ENCODE measurements at places on chromosomes 3 and 15.

DNA sequence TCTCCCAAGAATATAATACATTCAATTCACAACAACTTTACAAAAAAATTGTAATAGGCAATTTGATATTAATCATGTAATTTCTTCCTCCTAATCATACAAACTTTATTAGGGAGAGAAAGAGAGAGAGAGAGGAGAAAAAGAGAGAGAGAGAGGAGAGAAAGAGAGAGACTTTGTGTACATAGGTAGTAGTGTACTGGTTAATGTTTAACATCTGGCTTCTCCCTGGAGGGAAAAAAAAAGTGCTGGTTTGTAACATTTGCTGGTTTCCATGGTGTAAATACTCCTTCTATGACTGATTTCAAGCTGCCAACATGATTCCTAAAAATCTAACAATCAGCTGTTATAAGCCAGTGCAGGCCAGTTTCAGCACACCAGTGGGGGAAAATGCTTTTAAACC is 98.0 kb upstream of the ARHGEF26 start:
- DNase-seq: no peak

DNA sequence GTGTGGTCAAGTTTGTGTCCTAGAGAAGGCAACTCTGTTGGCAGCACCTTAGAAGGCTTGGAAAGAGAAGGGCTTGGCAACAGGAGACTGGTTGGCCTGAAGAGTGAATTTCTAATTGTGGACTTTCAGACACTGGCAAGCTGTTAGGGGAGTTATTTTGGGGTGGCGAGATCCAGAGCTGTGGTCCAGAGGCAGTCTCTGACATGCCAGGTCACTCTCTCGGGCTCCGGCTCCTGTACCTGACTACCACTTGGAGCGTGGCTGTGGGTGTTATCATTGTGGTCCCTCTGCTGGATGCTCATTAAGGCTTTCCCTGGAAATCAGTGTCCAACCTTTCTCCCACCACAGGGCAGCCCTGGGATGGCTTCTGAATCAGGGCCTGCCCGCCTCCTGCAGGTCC is 209.0 kb downstream of the SLCO3A1 start:
- DNase-seq: no peak

- DNase-seq: no peak
These were observed 77.7 kb upstream of the NUDT16 start for GRCh38 chr3:131303848-131304247.

DNA sequence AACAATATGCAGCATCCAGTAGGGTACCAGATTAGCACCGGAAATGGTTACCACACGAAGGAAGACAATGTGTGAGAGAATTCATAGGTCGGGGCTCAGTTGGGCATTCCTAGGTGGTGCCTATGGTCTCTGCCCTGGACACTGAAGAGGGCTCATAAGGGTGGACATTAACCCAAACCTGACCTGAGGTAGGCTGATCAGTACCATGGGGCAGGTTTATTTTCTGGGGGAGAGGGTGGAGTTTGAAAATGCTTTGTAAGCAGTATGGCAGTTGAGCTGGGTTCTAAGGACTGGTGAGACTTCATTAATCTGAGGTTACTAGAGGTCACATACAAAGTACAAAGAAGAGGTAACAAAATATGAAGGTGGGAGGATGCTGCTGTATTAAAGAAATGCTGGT is 68.4 kb downstream of the RPL22L1 start:
- no peak for DNase-seq

DNA sequence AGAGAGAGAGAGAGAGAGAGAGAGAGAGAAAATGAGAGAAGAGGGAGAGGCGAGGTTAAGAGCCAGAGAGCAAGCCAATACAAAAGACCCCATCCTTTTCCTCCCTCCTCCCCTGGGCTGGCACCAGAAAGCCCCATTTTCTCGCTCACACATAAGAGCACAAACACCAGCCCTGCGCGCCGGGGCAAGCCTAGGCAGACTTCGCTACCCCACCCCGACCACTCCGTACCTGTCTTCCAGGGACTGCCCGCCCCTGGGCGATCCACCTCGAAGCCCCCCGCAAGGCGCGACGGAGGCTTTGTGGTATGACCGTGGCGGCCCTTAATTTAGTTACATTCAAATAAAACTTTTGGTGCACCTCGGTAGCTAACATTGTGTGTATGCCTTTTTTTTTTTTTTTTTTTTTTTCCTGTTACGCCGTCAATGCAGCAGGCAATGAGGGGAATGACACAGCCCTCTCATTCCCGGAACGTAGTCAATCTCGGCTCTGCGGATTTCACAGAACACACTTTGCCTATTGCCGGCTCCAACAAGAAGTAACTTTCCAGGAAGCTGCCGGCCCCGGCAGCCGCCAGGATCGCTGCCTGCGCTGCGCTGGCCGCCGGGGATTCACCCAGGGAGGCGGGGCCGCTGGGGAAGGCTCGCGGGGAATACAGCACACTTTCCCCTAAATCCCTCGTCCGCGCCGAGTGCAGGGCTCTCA is 7.7 kb downstream of the BCL6 start:
- DNase-seq: peak; percentile 20

DNA sequence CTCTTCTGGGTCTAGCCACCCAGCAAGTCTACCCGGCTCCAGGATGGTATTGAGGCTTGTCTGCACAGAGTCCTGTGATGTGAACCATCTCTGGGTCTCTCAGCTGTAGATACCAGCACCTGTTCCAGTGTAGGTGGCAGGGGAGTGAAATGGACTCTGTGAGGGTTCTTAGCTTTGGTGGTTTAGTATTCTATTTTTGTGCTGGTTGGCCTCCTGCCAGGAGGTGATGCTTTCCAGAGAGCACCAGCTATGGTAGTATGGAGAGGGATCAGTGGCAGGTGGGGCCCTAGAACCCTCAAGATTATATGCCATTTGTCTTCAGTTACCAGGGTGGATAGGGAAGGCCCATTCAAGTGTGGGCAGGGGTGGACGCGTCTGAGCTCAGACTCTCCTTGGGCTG is 283.4 kb upstream of the LYSMD4 start:
- no peak for DNase-seq

DNA sequence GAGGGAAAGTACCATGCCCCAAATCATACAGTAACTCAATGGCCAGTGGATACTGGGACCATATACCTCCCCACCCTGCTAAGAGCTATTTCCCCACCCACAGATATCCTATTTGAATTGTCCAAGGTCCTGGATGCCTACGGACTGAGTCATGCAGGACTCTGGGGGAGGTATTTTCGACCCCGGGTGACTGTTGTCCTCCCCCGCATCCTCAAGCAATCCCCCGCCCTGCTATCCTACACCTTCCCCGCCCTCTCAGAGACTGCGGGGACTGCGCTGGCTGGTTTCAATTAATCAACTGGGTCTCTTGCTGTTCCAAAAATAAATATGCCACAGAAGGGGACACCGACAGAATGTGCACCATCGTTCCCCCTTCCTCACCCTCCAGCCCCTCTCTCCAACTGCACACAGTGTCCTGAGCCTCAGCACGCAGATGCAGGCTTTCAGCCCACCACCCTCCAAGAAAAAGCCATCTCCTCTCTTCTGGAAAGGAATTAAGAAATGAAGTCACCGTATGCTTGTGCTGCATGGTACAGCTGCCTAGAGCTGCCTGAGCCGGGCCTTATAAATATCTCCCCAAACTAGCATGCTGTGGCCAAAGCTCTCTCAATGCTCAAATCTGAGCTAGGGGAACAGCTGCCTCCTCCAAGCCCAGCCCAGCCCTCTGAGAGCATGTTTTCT is 8.1 kb downstream of the CAV3 start:
- DNase-seq: no peak

GRCh38 chr3:177438596-177439220 is 241.4 kb upstream of the TBL1XR1 start:
- no peak for DNase-seq

DNA sequence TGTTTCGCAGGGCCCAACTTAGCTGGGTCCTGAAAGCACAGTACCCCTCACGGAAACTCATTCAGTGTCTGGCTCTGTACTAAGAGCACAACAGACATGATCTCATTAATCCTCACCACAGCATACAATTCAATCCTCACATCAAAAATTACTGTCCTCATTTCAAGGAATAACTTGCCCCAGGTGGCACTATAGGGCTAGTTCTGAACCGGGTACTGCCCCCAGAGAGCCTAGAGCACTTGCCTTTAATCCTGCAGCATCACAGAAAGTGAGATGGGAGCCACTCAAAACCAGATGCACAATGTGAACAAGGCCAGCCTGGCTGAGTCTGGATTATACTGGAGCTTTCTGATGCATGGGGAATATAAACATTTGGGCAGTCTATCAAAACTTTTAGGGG is 122.6 kb downstream of the OSBPL10 start:
- DNase-seq: no peak

- no peak for DNase-seq
These were observed 40.2 kb downstream of the ISL2 start for GRCh38 chr15:76376816-76377215.

DNA sequence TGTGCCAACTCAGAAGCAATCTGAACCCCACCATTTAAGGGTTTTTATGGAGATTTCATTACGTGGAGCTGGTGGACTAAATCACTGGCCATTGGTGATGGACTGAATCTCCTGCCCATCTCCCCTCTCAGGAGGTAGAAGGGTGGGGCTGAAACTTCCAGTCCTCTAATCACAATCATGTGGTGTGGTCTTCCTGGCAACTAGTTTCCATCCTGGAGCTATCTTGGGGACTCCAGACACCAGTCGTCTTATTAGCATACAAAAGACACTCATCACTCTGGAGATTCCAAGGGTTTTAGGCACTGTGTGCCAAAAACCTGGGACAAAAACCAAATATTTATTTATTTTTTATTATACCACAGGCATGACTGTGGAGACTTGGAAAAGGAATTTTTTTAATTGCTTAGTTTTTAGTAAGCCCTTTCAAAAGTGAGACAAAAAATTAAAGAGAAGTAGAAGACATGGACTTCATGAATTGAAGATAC is 203.6 kb downstream of the WNT5A start:
- no peak for DNase-seq

DNA sequence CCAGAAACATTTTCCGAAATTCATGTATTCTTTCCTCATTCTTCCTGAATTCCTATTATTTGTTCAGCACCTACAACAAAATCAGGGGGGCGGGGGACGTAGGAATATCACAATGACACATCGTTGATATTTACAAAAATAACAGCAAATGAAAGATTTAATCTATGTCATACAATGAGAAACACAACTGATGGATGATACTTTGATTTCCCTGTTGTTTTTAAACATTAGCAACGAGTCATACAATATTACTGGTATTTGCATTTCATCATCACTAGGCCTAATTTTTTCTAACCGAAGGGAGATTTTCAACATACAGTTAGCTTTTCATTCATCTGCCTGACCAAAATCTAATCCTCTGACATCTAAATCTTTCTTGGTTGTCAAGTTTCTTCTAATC is 45.3 kb upstream of the INO80 start:
- no peak for DNase-seq

DNA sequence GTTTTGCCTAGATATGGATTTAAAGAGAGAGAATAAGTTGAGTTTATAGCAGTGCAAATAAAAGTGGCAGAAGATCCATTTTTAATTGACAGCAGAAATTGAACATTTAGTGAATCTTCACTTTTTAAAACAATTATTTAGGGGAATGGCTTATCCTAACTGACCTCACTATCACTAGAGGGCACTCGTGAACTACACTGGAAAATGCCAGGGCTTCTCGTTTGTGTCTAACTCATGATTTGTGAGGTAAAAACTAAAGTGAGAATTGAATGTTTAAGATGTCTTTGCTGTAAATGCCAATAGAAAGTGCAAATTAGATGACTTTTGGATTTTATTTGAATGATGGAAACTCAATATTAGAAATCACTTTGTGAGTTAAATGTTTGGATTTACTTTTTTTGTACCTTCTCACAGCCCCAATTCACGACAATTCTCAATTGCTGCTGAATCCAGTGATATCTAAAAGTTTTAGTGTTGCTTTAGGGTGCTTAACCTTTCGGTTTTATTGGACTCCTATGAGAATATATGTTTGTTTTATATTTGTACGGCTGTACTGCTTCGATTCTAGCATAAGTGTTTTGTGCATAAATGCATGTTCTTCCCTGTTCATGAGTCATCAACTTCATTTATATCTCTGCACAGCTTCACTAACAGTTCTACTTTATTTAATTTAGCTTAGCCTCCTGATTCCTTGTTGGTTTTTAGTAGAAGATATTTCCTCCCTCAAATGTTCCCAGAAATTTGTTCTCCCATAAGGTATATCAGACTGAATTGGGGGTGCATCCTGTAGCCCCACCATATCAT is 462.1 kb downstream of the MFSD1 start:
- DNase-seq: no peak
